ENCODE measurements at places on chromosomes 5 and 9.

GRCh38 chr5:64659289-64659688 lies 31.0 kb upstream of the SHISAL2B start:
- no peak for DNase-seq

GRCh38 chr5:77086689-77087483 lies at the start of gene ZBED3:
Gene ZBED3, minus strand, starts transcription at chr5:77087285. Its CDS starts 9,407 bp downstream, at chr5:77077878.
- peak; percentile 66 for DNase-seq

DNA sequence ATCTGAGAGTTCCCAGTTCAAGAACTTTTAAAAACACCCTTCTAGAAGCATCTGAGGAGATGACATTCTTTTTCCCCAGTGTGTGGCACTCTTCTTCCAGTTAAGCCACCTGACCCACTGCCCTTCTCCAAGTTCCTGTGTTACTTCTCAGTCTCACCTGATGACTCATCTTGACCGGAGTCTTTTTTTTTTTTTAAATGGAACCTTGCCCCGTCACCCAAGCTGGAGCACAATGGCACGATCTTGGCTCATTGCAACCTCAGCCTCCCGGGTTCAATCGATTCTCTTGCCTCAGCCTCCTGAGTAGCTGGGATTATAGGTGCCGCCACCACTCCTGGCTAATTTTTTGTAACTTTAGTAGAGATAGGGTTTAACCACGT lies 224.1 kb upstream of the DAB2 start:
- DNase-seq, result no peak

DNA sequence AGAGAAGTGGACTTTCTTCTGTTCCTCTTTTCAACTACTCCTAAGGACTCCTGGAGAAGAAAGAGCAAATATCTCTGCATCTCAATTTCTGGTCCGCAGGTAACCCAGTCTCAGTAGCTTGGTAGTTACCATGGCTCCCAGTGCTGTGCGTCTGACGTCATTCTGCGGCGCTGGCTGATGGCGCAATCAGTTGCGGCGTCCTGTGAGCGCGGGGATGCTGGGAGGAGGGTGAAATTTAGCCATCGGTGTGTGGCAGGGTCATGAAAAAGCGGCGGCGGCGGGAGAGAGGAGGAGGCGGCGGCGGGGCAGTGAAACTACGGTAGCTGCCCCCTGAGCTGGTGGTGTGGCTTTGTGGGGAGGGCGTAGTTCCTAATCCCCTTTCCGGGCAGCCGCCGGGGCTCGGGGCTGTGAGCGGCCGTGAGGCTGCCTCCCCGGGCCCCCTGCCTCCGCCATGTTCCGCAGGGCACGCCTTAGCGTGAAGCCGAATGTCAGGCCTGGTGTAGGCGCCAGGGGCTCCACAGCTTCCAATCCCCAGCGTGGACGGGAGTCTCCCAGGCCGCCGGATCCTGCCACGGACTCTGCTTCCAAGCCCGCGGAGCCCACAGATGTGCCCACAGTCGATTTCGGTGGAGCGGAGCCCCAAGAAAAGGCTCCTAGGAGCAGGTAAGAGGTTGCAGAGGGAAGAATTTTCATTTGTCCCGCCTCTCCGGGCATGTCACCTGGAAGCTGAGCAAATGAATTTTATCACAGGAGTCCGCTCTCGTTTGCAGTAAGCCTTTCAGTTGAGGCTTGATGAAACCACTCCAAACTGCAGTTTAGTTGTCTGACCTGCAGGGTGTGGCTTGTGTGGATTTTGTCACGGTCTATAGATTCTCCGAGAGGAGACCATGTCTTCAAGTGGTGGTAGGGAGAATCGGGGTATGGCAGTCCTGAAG lies at the start of gene BDP1:
Gene BDP1 (plus strand): TSS at position 225 of the 935 bp plus-strand sequence. CDS start 227 bp downstream, at position 452.
- DNase-seq, result peak; percentile 95

DNA sequence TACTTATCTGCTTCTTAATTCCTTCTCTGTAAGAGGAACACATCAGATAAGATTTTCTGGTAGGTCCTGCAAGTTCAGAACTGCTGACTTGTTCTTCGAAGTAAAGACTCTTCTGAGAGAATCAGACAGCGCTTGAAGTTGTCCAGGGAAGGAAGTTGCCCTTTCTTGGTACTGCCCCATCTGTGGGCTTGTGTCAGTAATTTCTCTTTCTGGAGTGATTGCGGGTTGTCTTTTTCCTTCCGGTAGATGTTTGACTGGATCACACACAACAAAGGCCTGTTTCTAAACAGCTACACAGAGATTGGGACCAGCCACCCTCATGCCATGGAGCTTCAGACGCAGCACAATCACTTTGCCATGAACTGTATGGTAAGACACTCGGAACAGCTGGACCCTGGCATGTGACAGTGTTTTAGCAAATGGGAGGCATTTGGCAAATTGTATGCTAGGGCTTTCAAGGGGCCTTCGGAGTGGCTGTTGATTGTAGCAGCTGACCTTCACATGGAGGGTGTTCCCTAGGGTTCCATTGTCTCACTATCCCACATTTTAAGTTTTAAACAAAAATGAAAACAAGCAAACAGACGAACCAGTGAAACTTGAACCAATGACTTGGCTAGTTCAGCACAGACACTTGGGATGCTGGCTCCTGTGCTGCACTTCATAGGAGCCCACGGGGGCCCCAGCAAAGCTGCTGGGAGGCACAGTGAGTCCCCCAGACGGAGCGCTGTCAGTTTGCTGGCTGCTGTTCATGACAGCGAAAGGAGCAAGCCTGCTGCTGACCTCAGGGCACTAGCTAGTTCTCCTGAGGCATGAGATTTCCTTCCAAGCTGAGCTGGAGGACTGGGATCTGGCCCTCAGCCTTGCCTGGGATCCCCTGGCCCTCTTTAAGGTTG lies 149.9 kb downstream of the TRIO start:
- DNase-seq, result no peak

DNA sequence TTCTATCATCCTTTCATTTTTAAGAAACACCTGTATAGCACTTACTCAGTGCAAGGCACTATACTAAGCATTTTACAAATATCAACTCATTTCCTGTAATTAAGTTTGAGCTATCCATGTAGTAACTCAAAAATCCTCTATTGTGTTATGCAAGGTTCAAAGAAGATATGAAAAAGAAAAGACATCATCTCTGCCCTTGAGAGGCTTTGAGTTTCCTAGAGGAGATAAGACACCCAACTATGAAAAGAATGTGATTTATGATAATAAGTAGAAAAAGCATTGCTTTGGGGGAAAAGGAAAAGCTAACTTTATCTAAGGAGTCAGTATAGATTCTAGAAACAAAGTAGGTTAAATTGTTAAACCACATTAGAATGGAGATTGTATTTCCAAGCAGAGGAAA lies 14.2 kb upstream of the ZNF608 start:
- DNase-seq, result no peak

DNA sequence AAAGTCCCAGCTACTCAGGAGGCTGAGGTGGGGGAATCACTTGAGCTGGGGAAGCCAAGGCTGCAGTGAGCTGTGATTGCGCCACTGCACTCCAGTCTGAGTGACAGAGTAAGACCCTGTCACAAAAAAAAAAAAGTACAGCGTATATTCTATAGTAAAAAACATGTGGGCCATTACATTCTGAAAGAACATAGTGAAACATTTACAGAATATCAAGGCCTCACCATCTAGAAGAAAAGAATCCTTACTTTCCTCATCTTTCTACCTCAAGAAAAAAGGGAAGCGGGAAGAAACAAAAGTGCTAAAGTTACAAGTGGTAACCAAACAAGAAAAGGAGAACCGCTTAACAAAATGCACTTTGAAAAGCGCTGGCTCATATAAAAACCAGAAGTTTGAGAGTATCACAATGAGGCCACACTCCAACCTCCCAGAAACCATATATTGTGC lies 5.7 kb upstream of the SYK start:
- DNase-seq, result no peak

- DNase-seq, result no peak
These were observed 6.1 kb upstream of the COL5A1 start for GRCh38 chr9:134635351-134636148.

- DNase-seq, result no peak
These were observed 54.8 kb downstream of the COL5A1 start for GRCh38 chr9:134696433-134696832.

DNA sequence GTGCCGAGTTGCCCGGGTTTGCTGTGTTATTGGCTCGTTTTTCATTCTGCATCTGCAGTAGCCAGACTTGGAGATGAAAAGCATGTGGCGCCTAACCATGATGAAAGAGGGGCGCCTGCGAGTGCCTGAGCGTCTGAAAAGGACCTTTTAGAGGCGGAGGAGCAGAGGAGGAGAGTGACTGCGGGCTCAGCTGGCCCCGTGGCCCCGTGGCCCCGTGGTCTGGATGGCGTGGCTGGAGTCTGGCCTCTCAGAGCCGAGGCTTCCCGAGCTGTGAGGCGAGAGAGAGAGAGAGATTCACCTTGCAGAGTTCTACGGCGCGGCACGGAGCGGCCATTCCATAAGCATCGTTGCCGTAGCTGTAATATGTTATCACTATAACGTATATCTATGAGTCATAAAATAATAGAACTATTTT lies 55.3 kb upstream of the RNU6ATAC start:
- no peak for DNase-seq

DNA sequence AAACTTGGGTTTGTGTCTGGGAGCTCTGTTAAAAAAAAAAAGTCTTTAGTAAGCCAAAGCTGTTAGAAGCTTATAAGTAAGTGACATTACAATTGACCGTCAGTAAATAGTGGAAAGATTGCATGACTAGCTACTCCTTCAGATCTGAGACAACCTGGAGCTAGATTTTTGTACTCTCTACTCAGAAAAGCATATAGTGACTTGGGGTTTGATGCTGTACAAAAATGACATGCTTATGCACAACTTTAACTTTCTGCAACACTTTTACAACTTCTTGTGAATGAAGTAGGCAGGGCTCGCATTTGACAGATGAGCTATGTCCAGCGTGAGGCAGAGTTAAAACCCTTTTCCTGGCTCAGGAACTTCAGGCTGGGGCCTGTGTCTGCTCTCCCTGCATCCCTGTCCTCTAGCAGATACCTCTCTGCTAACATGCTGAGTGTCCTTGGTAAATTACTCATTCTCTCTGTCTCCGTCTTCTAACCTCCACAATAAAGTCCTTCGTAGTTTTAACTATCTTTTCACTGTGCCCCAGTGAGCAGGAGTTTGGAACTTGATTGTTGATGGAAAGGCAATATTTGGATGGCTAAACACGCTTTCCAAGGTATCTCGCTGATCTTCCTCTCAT lies 471 bp upstream of the GHR start:
- DNase-seq, result no peak

DNA sequence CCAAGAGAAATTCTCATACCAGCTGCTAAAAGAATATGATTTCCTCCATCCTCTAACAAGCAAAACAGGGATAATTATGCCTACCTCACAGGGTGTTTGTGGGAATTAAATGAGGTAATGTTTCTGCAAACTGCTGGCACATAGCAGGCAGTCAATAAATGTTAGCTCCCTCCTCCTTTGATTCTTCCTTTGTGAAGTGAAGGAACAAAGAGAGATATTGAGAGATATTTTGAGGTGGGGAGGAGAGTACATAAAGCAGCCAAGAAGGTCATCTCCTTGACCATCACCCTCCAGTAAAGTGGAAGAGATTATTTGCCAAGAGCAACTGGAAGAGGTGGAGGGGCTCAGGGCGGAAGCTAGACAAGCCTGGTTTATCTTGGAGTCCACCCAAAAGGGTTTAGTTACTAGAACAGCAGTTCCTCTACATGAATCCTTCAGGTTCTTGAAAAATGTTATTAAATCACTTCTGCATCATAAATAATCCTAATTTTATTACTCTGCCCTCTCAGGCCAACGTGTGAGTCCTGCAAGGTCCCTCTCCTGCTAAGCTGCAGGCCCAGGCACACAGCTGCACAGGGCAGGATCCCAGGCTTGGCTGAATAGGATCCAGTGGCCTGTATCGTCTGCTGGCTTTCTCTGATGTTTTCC lies 35.0 kb upstream of the TLE1 start:
- no peak for DNase-seq

GRCh38 chr5:140174014-140174413 lies 974 bp upstream of the CYSTM1 start:
- no peak for DNase-seq

DNA sequence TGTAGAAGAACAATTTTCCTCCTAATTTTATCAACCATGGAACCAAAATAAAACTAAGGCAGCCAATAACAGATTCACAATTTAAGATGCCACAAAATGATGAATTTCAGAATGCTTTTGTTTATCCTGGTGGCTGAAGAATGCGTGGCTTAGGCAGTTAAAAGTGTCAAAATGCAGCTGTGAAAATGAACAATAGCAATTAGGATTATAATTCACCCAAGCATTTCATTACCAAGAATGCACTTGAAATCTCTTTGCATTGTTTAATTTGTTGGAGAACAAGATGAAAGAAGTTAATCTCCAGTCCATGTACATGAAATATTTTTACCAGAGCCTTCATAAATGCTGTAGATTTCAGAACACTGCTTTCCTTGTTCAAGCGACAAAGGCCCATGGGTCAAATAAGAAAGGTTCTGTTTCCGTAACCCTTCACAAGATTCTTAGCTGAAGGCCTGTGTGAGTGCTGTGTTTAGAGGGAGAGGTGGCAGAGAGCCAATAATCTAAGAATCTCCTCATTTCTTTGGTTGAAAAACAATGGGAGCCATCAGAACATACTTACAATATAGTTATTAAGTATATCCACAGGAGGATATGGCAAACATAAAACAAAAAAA lies 39.3 kb downstream of the CLINT1 start:
- DNase-seq, result no peak

Data from SJSA1 (cell line).